HTR-8/SVneo (cell line): ENCODE measurements at places on chromosomes 2 and 18.

DNA sequence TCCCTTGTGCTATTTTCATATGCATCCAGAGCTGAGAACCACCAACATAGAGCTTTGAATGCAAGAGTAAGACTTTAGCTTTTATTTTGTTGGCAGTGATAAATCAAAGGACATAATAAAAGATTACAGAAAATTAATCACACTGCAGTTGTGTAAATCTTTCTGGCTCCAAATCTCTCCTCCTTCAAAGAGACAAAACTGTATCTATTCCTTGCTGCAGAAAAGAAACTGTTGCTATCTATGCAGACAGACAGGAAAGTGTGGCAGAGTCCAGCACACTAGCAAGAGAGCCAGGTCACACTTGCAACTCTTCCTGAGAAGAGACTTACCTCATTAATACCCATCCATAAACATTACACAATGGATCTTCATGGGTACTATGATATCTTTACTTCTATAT lies 57.5 kb downstream of the DTNB start:
- DNase-seq: no peak

DNA sequence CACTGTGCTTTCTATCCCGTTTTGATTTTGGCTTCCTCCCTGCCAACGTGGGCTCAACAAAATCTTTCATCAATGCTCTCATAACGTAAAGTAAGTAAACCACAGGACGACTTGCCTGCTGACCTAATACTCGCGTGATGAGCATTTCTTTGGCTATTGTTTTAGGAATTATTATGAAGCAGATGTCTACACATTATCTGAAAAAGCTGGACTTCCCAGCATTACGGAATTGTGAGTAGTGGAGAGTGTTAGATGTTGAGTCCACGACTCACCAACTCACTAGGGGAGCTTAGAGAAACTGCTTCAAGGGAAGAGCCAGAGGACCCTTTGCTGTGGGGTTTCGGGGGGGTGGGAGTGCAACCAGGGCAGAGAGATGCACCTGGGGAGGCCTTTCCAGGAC lies 21.9 kb downstream of the HJURP start:
- no peak for DNase-seq

DNA sequence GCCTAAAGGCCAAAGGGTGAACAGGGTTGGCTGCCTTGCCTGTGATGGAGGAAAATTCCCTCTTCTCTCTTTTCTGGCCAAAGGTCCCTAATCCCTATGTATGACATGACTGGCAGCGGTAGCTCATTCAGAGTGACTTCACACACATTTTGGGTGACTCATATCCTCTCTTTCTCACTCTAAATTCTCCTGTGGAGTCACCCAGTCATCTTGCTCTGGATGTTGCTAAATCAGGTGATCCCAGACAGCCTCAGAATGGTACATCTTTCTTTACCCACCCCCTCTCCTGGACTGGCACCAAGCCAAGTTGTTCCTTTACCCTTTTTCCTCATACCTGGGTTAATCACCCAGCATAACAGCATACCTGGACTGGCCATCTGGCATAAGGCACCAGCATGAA lies 77.2 kb downstream of the NEURL3 start:
- peak; percentile 84 for DNase-seq

DNA sequence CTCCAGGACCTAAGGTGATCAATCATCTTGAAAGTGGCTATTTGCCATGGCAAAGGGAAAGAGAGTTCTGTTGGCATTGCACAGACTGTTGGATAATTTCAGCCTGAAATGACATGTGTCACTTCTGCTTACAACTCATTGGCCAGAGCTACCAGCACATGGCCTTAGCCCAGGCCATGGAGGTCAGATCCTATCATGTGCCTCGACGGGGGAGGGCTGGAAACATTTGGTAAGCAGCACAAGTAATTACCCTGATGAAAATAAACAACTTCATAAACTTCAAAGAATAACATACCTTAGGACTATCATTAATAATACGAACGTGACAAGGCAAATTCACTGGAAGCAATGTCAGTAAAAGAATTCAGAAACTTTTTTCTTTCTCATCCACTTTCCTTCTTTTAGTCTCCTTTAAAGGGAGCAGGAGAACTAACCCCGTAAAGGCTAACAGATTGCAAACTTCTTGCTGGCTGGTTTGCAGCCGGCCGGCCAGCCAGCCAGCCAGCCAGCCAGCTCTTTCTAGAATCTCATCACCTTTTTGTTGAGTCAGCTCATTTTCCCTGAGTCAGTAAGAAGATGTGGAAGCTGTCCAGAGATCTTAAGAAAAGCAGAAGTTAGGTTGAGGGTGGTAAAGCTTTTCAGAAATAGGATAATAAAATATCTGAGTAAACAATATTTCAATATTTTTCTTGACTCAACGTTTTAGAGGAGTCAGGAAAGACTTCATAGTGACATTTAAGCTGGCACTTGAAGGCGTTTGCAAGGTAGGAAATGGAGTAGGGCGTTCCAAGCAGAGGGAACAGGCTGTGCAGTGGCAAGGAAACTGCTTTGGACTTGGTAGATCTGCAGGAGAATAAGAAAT lies 31.9 kb downstream of the CNRIP1 start:
- no peak for DNase-seq

- DNase-seq: no peak
Observed at GRCh38 chr2:121902171-121902591, 146.7 kb downstream of the TSN start.

DNA sequence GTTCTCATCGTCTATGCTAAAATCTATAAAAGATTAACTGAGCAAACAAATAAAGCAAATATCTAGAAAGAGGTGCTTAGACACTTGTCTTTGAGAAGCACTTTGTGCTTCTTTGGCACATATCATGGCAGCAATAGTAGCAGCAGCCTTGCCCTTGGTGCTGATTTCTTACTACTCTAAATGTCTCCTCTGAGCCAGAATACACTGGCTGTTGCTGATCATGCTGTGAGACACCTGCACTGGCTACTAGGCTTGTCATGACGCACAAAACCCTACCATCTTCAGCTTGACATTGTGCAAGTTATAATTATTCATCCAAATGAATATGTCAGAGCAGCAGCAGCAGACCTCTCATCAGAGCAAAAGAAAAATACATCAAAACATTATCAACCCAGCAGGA lies 46.7 kb downstream of the FANCL start:
- DNase-seq: no peak

DNA sequence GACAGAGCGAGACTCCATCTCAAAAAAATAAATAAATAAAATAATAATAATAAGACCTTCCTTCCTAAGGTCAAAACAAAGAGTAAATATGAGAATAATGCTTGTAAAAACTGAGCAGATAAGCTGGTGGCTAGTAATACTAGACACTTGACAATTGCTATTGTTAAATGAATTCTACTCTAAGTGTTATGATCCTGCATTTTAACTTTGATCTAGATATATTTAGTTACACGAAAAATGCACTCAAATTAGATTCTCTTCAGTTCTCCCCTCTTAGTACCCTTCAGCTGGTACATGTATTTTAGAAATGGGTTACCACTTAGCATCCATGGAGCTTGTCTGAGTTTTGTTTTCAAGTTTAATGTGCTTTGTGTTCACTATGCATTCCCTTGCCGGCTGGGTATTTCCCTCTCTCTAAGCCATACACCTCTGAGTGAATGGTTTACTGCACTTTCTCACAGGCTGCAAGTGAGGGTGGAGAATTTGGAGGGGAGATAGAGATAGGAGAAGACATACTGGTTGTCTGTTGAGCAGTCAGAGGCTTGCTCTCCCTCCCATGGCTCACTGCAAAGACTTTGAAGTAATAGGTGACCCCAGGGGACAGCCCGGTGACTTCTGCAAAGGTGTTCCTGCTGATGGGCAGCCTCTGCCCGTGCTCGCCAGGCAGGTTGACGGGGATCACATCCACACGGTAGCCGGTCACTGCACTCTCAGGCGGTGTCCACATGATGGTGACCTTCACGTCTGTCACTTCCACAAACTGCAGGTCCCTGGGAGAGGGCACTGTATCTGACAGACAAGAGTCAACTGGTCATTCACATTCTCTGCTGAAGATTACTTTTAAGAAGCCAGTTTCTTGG lies 29.9 kb downstream of the FN1 start:
- no peak for DNase-seq

DNA sequence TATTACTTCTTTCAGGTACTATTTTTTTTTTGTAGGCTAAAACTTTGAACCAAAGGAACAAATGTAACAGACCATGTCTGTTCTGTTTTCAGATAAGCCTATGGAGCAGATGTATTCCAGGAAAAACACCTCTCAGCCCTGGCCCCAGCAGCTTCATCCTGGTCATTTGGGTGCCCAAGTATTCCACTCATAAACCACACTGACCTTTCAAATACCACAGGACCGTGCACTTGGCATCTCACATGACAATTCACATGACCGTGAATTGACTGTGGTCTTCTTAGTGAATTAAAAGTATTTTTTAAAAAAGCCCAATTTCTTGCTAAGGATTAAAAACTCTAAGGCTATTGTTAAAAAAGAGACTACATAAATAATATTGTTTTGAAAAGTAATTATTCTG lies 50.2 kb downstream of the SMIM21 start:
- DNase-seq: no peak

DNA sequence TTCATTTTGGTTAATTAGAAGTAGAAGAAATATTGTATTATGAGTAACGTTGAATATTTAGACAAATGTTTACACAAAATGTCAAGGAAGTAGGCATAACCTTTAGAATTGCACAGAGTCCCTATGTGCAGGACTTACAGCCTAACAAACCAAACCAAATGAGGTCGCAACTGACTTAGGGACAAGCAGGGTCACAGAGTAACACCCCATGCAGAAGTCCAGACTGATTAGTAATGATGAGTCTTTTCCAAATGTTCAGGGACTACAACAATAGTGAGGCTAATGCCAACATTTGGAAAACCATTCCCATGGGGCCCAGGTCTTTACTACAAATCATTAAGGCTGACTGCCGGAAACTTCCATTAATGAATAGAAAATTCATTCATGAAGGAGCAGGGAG lies 452.5 kb upstream of the CHAC2 start:
- no peak for DNase-seq

DNA sequence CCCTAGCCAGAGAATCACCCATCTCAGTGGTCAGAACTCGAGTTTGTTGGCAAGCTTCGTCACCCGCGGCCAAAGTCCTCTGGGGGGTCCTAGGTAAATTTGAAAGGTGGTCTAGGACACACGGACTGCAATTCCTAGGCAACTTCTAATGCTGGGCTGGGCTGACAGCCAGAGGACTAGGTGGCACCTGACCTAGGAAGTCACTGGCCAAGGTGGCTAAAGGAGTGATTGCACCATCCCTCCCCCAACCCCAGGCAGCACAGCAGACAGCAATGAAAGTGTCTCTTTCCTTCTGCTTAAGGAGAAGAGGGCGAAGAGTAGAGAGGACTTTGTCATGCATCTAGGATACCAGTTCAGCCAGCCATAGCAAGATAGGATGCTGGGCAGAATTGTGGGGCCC lies 110.9 kb downstream of the CABYR start:
- DNase-seq: no peak

- DNase-seq: no peak
Observed at GRCh38 chr18:64979791-64980190, 771.0 kb upstream of the CDH7 start.

DNA sequence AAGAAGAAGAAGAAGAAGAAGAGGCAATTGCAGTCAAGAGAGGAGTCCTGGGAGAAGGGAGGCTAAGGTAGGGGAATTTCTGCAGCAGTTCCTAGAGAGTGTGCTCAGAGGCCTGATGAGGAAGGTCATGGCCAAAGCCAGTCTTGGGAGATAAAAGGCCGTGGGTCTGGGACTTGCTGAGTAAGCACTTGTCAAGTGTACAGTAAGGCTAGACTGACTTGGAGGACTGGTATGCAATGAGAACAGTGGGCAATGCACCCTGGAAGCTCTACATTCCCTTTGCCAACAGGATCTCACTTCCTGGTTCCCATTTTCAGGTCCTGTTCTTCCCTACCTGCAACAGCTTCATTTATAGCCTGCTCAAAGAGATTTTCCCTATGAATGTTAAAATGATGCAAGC lies 28.6 kb upstream of the CYP26B1 start:
- no peak for DNase-seq

- DNase-seq: no peak
Observed at GRCh38 chr2:8215159-8215863, 466.5 kb upstream of the ID2 start.

DNA sequence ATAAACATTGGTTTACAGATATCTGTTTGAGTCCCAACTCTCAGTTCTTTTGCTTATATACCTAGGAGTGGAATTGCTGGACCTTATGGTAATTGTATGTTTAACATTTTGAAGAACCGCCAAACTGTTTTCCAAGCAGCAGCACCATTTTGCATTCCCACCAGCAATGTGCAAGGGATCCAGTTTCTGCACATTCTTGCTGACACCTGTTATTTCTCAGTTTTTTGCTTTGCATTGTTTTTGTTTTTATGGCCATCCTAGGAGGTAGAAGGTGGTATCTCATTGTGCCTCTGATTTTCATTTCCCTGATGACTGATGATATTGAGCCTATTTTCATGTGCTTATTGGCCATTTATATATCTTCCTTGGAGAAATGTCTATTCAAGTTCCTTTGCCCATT lies 71.2 kb downstream of the MCFD2 start:
- no peak for DNase-seq

DNA sequence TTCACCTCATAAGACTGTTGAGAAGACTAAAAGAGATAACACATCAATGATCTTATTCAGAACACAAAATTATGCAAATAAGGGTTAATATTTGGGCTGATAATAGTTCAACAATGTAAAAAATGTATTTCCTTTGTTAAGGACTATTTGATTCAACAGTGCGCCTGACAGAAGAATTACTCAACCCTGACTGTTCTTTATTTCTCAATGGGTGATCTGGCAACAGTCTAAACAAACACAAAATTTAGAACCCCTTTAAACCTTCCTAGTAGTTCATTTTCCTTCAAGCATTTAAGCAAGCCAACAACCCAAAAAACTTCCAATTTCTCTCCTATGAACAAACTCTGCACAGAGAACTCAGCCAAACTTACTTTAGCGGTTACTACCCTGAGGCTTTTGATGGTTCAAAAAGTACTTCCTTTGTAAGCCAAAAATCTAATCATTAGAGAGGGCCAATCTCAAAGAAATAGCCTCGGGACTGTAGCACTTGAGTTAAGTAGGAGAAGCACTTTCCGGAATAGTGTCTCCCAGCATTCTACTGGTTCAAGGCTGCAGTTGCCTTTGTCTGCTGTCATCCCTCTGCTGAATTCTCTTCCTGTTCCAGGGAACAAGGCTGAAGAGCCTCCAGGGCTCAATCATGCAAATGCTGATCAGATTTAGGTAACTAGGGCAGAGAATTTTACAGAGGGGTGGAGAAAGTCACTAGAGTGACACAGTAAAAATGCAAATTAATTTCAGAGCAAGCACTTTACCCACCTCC lies 40.9 kb upstream of the MAPK4 start:
- no peak for DNase-seq

- no peak for DNase-seq
Observed at GRCh38 chr18:10074110-10074509, 160.3 kb downstream of the VAPA start.

GRCh38 chr2:48210189-48210588 lies 303.9 kb upstream of the FBXO11 start:
- DNase-seq: no peak
